ENCODE measurements at places on chromosomes 16 and 17.

- DNase-seq: peak; percentile 53
These were observed 208.3 kb downstream of the RGS9 start for GRCh38 chr17:65345261-65346005.

DNA sequence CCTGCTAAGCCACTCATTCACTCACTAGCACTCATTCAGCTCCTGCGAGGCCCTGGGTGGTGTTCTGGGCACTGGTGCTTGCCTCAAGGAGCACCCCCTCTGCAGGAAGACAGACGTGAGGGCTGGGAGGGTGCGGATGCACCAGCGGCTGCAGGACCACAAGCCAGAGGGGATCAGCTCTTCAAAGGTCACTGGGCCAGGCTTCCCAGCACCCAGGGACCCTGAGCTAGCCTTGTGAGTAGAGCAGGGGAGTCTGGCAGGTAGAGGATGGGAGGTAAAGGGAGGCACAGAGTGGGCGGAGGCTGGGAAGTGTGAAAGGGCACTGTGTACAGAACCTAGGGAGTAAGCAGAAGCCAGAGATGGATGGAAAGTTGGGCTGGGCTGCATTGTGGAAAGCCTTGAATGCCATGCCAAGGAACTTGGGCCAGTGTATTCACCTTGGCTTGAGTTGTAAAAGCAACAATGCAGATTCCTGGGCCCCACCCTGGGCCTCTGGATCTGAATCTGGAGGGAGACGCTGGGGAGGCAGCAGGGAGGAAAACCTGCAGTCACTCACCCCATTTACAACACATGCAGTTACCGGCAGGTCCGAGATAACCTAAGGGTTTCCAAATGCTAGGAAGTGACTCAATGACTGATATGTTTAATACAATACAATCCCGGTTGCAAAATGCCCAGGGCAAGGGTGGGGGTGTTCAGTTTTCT lies 1.7 kb downstream of the IL4R start:
- peak; percentile 72 for DNase-seq

- DNase-seq: no peak
These were observed 117.7 kb downstream of the USP22 start for GRCh38 chr17:20925091-20925490.

DNA sequence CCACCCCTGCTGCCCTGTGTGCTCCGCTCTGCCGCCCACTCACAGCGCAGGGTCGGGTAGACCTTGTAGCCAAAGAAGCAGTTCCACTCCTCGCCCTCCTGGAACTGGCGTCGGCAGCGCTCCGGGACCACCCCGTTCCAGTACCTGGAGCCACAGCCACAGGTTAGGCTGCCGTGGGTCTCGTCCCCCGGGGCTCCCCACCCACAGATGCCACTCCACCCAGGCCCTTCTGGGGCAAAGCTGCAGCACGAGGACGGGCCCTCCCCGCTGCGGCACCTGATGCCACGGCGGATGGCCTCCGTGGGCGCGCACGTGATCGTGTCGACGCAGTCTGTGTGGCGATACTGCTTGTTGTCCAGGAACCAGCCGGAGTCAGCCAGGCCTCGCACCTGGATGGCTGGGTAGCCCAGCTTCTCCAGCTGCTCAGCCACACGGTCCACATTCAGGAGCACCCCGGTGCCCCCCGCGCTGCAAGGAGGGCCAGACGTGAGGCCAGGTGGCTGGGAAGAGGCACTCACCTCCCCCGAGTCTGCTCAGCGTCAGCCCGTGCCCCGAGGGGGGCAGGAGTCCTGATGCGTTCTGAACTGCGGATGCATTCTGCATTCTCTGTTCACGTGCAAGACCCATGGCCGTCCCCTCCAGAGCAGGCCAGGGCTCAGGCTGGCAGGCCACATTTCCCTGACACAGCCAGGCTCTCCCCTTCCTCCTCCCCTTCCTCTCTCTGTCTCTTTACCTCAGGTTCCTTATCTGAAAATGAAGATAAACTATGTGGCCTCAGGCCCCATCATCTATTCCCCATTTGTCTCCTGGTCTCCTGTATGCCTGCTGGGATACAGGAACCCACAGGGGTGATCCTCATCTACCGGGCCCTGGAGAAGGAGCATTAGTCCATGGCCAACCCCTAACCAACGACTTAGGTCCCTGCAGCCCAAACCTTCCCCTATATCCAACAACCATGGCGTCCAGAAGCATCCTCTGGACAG lies 4.1 kb downstream of the NOTUM start:
- no peak for DNase-seq

GRCh38 chr16:56331915-56332314 lies 93.4 kb downstream of the AMFR start:
- no peak for DNase-seq

DNA sequence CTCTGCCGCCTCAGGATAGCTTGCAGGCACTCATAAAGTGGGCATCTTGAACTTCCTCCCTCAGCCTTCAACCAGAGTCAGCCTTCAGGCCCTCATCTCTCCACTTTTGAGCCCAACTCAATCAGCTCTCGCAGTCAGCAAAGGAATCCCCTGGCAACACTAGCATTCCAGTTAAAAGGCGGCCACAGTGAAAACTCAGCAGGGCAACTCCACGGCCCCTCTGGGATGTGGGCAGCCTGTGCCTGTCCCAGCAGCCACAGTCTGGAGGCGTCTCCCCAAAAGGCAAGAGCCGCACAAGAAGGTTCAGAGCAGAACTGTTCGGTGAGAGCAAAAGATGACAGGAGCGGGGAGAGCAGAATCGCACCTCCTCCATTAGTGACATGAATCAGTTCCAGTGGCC lies 9.0 kb downstream of the TMEM11 start:
- no peak for DNase-seq

GRCh38 chr16:87602821-87603683 lies 744 bp downstream of the JPH3 start:
- DNase-seq: peak; percentile 15

GRCh38 chr16:30485818-30486436 lies 13.4 kb downstream of the ITGAL start:
- DNase-seq: no peak

DNA sequence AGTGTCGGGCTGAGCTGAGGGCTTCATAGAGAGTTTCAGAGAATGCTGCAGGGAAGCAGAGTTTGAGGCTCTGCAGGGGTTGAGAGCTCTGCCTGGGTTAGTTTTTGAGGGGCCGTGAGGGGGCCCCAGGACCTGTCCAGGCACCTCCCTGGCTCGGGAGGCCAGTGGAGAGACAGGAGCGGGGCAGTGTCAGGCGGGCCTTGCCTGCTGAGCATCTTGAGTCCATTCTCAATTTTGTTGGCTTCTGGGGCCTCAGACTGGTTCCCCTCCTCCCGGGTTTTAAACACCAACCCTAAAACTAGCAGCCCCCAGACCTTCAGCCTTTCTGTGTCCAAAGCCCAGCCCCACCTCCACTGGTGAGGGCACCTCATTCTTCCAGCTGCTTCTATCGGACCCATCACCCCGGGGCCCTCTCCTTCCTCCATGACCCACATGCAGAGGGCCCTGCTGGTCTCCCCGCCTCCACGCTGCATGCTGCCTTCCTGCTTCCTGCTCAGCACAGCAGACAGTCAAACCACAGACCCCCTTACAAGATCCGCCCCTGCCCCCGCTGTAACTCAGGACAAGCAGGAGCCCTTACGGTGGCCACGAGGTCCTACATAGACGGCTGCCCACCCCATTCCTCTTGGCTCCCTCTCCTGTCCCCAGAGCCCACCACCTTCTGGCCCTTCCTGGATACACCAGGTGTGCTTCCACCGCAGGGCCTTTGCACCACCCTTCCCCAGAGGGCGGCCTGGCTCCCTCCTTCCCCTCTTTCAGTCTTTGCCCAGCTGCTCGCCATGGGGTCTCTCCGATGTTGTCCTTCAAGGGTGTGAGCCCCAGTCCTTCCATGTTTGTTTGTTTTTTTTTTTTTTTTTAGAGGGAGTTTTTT lies 3.8 kb downstream of the RNF213 start:
- DNase-seq: peak; percentile 71

DNA sequence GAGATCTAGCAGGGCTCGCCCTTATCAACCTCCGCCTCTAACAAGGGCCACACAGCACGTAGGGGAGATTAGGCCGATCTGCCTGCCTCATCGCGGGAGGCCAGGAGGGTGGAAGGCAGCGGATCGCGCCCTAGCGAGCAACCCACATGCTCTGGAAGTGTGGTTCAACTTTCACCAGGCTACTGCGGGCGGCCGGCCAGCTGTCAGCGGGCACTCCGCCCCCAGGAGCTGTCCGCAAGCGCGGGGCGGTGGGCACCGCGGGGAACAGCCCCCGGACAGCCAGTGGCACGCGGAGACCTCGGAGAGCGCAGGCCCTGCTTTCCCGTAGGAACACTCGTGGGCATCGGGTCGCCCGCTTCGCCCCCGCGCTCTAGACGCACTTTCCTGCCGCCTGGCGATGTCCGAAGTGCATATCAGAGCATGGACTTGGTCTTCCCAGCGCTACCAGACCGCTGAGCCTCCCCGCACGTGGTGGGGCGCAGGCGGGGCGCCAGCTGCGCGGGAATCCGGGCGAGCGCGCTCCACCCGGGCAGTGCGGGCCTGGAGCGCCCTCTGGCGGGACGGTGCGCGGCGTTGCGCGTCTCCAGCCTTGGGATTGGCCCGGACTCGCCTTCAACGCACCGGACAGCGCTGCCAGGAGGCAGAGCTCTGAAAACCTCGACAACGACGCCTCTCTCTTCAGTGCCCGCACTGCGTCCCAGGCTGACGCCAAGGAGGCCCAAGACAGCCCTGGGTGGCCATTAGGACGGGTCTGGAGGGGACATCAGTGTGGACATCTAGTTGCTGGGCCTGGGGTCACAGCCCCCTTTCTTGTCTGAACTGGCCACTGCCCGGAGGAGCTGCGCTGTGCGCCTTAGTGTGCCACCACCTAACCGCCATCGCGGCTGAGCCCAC lies 3.6 kb upstream of the ZNHIT3 start:
- DNase-seq: peak; percentile 91

GRCh38 chr16:57867000-57867561 lies 64.8 kb upstream of the KIFC3 start:
- no peak for DNase-seq

DNA sequence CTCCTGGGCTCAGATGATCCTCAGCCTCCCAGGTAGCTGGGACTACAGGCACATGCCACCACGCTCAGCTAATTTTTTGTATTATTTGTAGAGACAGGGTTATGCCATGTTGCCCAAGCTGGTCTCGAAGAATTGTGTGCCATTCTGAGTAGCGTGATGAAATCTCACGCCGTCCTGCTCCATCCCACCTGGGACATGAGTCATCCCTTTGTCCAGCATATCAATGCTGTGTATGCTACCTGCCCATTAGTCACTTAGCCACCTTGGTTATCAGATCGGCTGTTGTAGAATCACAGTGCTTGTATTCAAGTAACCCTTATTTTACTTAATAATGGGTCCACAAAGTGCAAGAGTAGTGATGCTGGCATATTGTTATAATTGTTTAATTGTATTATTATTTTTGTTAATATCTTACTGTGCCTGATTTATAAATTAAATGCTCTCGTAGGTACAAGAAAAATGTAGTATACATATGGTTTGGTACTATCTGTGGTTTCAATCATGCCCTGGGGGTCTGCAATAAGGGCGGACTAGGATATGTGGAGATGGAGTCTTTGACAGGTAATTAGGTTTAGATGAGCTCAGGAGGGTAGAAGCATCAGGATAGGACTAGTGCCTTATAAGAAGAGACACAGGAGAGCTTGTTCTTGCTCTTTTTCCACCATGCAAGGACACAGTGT lies 26.6 kb upstream of the SLC13A2 start:
- DNase-seq: no peak

DNA sequence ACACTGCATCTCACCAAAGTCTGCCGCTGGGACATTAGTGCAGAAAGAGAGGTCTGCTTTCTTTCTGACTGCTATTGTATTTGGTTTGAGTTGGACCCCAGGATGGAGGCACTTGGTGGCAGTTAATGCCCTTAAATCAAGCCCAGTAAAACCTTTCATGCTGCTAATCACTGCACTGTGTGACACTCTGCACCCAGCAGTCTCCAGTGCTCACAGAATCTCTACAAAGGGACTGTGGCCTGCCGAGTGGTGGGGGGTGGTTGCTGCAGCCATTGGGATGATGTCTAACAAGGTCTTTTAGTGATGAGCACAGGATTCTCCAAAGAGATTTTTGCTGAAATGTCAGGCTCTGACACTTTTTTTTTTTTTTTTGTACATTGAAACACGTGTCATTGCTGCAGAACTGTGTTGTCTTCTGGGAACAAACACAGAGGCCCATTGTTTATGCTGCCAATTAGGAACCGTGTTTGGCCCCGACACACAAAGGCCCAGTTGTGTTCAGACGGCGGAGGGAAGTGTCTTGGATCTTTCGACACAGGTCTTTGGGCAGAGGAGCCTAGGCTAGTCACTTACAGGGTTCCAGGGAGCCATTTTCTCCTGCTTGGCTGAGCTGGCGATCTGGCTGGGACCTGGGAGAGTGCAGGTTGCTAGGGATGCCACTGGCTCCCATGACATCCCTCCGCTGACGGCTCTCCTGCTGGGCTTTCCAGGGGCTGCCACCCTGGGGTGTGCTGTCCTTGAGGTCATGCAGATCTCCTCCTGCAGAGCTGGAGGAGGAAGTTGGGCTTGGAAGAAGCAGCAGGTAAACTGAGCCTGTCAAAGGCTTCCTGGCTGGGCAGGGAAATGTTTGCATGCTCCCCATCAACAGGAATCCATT lies 16.2 kb upstream of the TNRC6C start:
- no peak for DNase-seq

DNA sequence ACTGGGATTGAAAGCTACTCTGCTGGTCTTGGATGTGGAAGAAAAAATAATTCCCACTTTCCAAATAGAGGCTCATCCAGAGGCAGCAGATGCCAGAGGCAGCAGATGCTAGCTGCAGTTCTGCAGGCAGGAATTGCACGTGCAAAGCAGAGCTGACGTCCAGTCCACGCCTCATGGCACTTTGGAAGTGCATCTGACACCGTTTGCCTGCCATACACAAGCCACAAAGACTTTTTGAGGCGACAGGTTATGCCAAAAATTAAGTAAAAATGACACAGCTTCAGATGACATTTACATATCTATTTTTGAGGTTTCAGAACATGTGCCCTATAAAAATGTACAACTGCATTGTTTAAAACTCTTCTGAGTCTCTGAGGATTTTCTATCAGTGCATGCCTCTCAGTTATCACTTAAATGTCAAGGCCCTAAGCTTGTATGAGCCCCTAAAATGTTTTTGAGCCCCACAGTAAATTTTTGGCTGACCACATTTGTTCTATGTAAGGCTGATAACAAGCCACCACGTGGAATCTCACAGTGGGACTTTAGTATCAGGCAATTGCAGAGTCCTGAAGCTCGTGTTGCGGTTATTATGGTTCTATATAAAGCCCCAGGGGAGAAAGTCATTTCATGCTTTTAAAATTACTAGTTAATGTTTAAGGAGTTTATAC lies 239.2 kb downstream of the PRKCA start:
- no peak for DNase-seq

DNA sequence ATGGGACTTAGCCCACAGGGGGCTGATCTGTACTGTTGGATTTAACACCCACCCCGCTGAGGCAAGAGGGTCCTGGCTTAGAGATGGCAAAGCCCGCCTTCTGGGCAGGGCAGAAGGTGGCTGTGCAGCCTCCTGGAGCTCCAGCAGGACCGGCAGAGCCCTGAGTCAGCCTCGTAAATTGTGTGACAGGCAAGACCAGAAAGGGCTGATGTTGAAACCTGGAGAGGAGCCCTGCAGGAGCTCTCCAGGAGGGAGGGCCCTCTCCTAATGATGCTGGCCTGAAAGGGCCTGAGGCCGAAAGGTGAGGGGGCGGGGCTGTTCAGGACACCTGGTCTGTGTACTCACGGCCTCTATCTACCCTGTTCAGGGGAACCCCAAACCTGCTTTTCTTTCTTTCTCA lies 22.5 kb upstream of the MYO15B start:
- no peak for DNase-seq

- no peak for DNase-seq
These were observed 2.1 kb downstream of the CLDN7 start for GRCh38 chr17:7260151-7260550.

Data from stimulated activated naive CD8-positive, alpha-beta T cell treated with anti-CD3 and anti-CD28 coated beads, Interleukin-15, Interleukin-2, amounts not matched to agents 100 U/mL and 50 U/mL, for 24 hours (primary cell).